ENCODE measurements at places on chromosomes 16 and 17.

DNA sequence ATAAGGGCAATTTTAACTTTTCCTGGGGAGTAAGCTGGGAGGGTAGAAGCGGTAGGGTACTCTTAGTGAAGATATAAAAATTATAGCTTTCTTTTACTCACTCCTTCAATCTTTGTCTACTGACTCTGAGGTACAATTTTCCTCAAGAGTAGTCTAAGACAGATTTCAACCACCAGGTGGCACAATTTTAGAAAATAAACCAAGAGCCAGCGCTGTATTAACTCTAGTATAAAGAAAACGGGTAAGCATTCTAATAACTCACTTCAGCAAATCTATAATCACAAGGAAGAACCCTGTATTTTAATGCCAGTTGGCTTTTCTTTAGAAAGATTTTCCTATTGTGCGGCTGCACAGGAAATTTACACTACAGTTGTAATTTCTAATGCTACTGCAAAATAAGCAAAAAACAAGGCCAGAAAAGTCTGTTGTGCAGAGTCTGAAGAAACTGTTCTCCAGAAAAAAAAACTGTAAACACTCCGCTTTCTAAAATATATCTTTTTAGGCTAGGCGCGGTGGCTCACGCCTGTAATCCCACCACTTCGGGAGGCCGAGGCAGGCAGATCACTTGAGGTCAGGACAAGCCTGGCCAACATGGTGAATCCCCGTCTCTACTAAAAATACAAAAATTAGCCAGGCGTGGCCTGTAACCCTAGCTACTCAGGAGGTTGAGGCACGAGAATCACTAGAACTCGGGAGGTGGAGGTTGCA lies 1.9 kb downstream of the CMC2 start:
- peak; percentile 35 for DNase-seq

DNA sequence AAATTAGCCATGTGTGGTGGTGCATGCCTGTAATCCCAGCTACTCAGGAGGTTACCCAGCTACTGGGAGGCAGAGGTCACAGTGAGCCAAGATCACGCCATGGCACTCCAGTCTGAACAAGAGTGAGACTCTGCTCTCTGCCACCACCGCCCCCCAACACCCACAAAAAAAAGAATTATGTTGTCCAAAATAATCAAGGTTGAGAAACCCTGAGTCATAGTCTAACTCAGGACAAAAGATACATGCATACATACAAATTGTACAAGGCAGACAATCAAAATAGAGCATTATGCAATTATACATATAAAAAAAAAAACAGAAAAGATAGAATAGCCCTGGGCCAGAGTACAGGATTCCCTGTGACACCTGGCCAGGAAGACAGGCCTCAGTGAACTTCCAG lies 6.6 kb upstream of the KPNB1 start:
- DNase-seq = no peak

GRCh38 chr17:65071861-65072260 lies 15.3 kb upstream of the GNA13 start:
- DNase-seq = no peak

- no peak for DNase-seq
These were observed 50.5 kb upstream of the CHMP6 start for GRCh38 chr17:80941171-80941570.

DNA sequence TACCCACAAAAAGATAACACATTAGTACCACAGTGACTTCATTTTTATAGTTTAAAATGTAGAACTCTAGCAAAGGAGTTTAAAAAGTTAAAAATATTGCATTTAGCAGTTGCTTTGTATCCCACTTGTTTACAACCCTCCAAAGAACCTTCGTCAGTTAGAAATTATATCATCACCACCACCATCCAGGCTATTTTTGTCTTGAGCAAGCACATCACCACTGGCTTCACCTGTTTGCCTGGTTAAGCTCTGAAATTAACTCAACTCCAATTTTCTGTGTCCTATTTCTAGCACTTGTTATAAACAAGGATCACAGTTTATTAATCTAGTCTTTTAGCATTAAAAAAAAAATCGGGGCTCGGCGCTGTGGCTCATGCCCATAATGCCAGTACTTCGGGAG lies 6.1 kb downstream of the GLYR1 start:
- DNase-seq = no peak

GRCh38 chr17:79232957-79233356 lies 158.3 kb downstream of the ENGASE start:
- DNase-seq = no peak

GRCh38 chr17:76672270-76672851 lies 28.8 kb upstream of the ST6GALNAC1 start:
- DNase-seq = no peak

DNA sequence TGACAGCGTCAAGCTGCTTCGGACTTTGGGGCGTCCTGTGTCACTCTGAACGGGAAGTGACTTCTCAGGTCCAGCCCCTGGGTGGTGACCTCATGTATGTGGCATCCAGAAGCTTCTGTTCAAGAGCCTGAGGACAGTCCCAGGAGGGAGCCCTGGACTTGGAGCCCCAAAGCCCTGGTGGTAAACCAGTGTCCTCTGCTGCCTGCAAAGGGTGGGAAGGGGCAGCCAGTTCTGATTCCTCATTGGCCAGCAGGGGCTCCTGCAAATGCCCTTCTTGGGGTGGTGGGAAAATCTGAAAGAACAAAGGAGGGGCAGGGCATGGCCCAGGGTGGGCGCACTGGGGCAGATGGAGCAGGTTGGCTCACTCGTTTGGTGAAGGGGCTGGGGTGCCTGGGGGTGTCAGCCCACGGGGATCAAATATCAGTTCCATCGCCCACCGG lies 1.6 kb downstream of the OSGIN1 start:
- peak; percentile 19 for DNase-seq

DNA sequence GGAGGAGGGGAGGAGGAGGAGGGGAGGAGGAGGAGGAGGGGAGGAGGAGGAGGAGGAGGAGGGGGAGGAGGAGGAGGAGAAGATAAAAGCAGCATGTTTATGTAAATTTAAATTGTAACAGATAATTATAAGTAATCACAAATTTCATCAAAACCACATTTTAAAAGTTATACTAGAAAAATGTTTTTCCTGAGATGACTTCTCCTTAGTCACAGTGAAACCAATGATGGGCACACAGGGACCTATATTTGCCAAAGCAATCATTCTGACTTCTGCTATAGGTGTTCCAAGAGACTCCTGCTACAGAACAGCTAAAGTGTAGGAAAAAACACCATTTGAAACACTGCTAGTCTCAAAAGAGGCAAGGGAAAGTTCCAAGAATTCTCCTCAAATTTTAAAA lies 66.4 kb downstream of the CEP95 start:
- no peak for DNase-seq

DNA sequence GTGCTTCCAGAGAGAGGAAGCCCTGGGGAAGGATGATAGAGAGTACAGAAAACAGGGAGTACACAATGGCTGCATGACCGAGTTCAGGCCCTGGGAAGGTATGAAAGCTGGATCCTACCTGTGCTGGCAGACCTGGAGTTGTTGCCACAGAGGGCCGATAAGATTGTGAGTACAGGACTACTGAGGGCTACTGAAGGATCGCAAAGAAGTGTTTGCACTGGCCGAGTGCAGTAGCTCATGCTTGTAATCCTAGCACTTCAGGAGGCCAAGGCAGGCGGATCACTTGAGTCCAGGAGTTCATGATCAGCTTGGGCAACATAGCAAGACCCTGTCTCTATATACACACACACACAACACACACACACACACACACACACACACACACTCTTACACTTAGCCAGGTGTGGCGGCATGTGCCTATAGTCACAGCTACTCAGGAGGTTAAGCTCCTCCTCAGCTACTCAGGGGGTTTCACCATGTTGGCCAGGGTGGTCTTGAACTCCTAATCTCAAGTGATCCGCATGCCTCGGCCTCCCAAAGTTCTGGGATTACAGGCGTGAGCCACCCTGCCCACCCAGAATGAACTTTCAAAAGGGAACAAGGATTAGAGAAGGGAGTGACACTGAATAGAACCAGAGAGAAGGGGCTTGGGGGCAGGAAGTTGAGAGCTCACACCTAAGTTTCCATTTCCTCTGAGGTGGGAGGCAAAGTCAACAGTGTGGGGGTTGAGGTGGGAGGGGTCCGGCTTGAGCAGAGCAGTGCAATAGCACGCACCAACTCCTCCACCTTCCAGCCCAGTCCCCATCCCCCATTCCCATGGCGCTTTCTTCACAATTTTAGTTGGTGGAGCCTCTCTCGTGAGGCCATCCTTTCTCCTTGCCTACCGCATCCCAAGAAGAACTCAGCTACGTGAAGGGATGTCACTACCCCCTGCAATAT lies 7.5 kb downstream of the SCIMP start:
- no peak for DNase-seq

DNA sequence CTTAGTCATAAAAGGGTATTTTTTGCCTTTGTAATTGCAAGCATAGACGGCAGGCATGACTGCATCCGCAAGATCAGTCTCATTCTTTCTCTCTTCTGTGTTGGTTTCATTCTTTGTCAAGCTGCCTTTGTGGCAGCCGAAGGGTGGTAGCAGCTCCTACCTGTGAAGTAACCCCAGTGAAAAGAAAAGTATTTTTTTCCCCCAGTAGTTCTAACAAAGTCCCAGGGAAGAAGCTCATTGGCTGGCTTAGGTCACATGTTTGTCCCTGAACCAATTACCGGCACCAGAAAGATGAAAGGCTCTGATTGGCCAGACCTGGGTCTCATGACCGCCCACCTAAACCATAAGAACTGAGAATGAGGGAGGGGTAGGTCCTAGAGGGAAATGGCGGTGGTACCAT lies 110.7 kb downstream of the RAP1GAP2 start:
- DNase-seq = no peak

GRCh38 chr17:56610321-56610720 lies 16.8 kb downstream of the NOG start:
- no peak for DNase-seq

- DNase-seq = no peak
These were observed 157.5 kb downstream of the ANKFN1 start for GRCh38 chr17:56310782-56311181.

DNA sequence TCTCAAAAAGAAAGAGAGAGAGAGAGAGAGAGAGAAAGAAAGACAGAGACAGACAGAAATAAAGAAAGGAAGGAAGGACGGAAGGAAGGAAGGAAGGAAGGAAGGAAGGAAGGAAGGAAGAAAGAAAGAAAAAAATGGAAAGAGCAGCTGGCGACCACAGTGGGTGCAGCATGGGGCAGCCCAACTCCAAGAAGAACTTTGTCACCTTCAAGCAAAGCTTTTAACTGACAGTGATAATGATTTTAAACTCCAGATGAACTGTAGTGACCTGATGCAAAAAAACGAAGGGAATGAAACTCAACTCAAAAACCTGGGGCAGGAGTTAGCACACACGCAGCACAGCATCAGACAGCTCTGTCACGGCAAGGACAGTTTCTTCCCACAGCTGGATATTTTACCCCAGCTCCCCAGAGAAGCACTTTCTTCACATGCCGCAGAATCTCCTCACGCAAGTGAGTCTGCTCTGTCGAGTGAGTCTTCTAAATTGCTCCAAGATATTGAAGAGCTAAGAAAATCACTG lies 5.0 kb upstream of the ARHGAP17 start:
- no peak for DNase-seq

GRCh38 chr16:1678500-1679098 lies 520 bp downstream of the JPT2 start:
- peak; percentile 52 for DNase-seq

GRCh38 chr16:90010676-90011507 lies 8.4 kb downstream of the DBNDD1 start:
- no peak for DNase-seq

- DNase-seq = no peak
These were observed 20.1 kb downstream of the CD7 start for GRCh38 chr17:82297280-82297713.

GRCh38 chr17:42760652-42761581 lies at the start of gene RAMP2:
TSS of gene RAMP2 (plus strand) at chr17:42761227. CDS start at chr17:42761262, 35 bp downstream.
- no peak for DNase-seq

- no peak for DNase-seq
These were observed 15.2 kb upstream of the MTSS2 start for GRCh38 chr16:70701036-70701435.

DNA sequence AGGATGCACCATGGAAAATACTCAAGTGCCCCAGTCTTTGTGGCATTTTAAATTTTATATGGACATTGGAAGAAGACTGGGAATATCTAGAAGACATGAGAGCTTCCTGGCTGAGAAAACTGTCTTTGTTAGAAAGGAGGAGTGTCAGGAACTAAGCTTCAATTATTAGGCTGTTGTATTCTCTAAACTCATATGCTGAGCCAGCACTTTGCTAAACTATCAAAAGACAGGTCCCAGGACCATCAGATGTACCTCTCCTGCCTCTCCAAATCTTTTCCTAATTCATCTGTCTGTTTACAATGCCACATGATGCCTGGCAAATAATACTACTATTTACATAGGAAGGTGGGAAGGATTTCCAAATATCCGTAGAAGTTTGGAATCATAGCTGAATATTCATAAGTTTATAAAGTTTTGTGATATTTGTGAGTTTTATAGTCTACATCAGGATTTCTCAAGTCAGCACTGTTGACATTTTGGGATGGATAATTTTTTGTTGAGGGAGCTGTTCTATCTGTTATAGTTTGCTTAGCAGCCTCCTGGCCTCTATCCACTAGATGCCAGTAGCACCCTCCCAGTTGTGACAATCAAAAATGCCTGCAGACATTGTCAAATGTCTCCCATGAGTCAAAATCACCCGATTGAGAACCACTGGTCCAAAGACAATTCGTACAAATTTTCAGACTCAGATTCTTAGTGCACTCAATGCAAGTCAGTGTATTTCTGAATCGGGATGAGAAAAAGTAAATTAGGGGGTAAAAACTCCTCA lies 61.2 kb upstream of the NETO2 start:
- DNase-seq = no peak

- no peak for DNase-seq
These were observed 3.7 kb downstream of the CRISPLD2 start for GRCh38 chr16:84823484-84823883.

DNA sequence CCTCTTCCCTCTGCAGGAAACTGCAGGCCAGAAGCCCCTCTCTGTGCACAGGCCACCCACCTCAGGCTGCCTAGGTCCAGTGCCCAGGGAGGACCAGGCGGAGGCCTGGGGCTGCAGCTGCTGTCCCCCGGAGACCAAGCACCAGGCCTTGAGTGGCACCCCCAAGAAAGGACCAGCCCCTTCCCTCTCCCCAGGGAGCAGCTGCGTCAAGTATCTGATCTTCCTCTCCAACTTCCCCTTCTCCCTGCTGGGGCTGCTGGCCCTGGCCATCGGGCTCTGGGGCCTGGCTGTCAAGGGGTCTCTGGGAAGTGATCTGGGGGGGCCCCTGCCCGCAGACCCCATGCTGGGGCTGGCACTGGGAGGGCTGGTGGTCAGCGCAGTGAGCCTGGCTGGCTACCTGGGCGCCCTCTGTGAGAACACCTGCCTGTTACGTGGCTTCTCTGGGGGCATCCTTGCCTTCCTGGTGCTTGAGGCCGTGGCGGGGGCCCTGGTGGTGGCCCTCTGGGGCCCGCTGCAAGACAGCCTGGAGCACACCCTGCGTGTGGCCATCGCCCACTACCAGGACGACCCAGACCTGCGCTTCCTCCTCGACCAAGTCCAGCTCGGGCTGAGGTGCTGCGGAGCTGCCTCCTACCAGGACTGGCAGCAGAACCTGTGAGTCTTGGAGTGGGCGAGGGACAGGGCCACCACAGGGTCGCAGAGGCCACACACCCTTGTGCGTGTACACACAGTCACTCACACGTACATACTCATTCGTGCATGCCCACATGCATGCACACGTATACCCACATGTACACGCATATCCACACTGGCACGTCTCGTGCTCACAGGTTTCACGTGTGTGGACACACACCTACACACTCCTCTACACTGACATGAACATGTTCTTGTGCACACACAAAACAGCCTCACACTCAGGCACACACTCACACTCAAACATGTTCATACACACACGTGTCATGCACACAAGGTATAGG lies 8.3 kb downstream of the TSPAN10 start:
- DNase-seq = no peak

Measured in trophoblast cell (in vitro differentiated cells and primary cell).